ENCODE measurements at places on chromosomes 3 and 15. TPM values are rescaled to one million over a fixed set of nuclear protein-coding genes. Genes with fewer than 3 reads are reported as not detected.

DNA sequence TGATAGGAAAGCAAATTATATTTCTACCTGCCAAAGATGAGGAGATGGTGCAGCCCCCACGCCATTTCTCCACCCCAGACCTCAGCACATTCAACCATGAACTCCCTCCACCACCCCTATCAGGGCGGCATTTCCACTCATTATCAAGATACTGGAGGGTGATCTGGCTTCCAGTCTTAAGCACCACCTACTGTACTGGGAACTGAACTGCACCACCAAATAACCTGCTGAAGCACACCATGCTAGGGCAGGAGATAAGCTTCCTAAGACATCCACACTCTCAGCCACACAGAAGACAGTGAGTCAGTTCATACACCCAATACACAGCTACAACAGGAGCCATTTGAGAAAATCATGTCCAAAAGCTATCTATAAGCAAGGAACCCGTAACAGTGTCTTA is 98.8 kb downstream of the FGF7 start:
- DNase-seq: no peak

DNA sequence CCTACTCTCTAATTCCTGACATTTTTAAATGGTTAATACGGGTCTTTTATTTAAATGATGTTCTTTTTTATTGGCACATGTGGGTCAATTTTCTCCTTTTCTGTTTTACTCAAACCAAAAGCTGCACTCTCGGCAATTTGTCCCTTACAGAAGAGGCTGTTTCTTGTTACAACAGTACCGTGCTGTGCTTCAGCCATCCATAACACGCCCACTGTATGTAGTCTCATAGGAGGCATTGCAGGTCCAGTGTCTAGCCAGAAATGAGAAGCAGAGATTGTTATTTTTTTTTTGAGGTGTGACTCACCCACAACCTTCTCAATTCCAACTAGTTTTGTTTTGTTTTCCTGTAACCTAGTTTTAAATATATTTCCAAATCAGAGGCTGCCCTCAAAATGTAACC is 164.6 kb downstream of the GMNC start:
- DNase-seq: peak; percentile 50

- no peak for DNase-seq
These were observed 1.5 kb downstream of the STXBP5L start for GRCh38 chr3:120909602-120909878.

DNA sequence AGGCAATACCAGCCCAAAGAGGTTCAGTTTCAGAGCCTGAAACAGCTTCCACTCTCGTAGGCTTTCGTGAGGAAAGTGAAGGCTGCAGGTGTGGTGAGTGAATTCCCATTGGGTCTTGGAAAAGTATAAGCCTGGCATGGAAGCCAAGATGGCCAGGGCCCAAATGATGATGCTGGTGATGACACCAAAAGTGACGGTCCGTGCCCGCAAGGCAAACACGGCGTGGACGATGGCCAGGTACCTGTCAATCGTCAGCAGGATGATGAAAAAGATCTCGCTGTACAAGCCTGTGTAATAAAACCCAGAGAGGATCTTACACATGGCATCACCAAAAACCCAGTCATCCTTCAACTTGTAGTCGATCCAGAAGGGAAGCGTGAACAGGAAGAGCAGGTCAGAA is 4.4 kb downstream of the CCR1 start:
- DNase-seq: no peak

GRCh38 chr3:128489927-128490649 is 2.9 kb downstream of the GATA2 start:
- DNase-seq: no peak

GRCh38 chr15:57323806-57324589 is 52.3 kb upstream of the CGNL1 start:
- DNase-seq: no peak

- DNase-seq: no peak
These were observed 544.6 kb upstream of the NECTIN3 start for GRCh38 chr3:110526777-110527727.

DNA sequence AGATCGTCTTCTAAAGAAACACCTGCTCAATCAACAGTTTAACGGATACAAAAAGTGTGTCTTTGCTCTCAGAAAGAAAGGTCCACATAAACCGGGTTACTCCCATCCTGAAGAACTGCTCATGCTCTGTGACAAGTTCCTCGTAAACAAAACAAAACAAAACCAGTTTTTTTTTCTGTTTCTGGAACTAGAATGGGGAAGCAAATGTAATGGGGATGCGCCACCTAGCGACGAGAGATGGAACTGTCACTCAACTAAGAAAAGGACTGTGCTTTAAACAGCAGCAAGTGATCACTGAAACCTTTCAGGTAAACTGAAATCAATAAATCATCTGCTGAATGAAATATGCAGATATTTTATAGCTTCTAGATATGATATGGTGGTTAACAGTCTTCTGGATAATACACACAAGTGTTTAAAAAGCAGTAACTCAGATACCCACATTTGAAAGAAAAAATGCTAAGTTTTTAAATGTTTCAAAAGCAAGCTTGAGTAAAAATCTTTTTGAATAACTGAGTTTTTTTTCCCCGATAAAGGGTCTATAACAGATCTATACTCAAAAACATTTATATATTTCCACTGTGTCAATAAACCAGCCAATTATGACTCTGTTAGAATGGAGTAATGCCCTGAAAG is 10.9 kb downstream of the TM2D3 start:
- peak; percentile 82 for DNase-seq

DNA sequence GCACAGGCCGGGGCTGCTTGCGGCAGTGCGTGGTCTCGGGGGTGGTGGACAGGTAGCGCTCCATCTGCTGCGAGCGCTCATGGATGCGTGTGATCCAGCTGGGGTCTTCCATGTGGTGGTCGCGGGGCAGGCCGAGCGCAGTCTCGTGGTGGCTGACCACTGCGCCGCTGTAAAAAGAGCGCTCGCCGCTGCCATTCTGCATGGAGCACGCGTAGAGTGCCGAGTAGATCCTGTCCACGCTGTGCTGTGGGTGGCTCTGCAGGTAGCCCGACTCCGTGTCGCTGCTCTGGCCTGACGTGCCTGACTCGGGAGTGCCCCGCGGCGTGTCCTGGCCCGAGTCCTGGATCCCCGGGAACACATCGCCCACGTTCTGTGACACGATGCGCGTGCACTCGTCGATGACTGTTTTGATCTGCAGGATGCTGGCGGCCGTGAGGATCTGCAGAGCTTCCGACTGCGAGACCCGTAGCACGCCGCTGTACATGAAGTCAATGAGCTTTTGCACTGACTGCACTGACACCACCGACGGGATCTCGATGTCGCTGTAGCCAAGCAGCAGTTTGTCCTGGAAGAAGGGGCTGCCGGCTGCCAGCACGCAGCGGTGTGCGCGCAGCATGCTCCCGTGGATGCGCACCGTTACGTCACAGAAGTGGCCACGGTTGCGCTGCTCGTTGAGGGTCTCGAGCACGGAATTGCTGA is 57.4 kb downstream of the TIGIT start:
- no peak for DNase-seq

- no peak for DNase-seq
These were observed 4.0 kb upstream of the XCR1 start for GRCh38 chr3:46031269-46031668.

- DNase-seq: no peak
These were observed 1032.1 kb downstream of the NTRK3 start for GRCh38 chr15:87224404-87224803.

GRCh38 chr3:104787306-104787705 is 579.4 kb upstream of the ALCAM start:
- no peak for DNase-seq

DNA sequence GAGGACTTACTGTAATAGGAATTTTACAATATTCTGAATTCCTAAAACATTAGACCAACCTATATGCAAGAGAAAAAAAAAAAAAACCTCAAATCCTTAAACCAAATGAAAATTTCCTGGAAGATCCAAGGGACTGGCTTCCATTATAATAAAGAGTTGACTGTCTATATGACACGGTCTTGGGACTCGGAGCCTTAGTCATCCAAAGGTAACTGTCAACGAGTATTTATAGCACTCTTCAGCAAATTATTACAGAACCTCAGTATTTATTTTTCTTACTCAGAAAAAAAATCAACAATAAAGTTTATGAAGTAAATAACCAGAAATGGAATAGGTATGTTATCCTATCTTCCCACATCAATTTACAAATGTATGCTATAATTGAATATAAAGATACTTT is 66.0 kb downstream of the TTBK2 start:
- DNase-seq: no peak

GRCh38 chr3:127197300-127198189 is 4.6 kb downstream of the PRR23E start:
- DNase-seq: no peak

- no peak for DNase-seq
These were observed 72.9 kb downstream of the DAPK2 start for GRCh38 chr15:63973212-63974009.

- DNase-seq: no peak
These were observed 88.6 kb downstream of the OPA1 start for GRCh38 chr3:193681631-193682030.

DNA sequence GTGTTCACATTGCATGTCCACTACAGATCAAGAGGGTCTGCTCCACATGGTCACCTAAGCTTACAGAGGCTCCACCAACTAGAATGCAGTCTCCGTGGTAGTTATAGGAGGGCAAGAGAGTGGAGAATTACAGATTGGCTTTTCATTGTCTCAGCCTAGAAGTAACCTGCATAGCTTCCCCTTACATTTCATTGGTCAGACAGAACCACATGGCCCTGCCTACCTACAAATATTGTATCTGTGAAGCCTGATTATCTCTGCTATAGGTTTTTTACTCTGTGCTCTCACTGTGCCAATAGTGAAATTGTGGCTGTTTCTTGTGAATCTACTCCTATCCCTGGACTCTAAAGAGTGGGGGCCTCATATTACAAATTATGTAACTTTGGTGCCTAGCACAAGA is 2.5 kb upstream of the TLNRD1 start:
- no peak for DNase-seq

DNA sequence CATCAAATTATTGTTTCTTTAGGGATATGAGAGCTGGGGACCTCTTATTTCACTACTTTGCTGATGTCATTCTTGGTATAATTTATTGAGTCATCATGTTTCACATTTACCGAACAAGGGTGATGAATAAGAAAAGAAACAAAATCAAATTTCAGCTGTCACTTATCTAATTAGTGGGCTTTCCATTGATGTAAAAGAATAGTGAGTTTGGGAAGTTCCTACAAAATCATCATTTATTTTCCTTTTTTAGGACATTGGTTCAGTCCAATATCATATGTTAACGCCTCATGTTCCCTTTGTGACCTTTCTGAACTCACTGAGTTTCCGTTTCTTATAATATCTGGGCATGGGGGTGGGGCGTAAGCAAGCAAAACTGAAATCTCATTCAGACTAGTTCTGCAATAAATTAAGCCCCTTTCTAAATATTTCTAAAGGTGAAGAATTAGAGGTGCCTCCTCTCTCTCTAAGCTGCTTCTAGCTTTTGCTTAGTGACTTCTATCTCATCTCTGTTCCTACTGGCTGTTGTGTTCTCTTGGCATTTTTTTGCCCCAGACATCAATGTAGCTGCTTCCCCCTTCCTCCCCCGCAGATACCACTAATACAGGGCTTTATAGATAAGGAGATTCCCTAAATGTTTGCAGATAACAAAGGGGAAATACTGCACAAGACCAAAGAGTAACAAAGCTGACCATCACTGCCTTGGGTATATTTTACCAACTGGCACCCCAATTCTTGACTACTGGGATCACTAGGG is 238.0 kb upstream of the CTNNB1 start:
- DNase-seq: no peak

- peak; percentile 89 for DNase-seq
These were observed 25.5 kb downstream of the ASB7 start for GRCh38 chr15:100627789-100628395.

- no peak for DNase-seq
These were observed 7.8 kb upstream of the NR2F2 start for GRCh38 chr15:96322536-96323318.

GRCh38 chr3:183808355-183808754 is 17.0 kb downstream of the MAP6D1 start:
- DNase-seq: no peak

DNA sequence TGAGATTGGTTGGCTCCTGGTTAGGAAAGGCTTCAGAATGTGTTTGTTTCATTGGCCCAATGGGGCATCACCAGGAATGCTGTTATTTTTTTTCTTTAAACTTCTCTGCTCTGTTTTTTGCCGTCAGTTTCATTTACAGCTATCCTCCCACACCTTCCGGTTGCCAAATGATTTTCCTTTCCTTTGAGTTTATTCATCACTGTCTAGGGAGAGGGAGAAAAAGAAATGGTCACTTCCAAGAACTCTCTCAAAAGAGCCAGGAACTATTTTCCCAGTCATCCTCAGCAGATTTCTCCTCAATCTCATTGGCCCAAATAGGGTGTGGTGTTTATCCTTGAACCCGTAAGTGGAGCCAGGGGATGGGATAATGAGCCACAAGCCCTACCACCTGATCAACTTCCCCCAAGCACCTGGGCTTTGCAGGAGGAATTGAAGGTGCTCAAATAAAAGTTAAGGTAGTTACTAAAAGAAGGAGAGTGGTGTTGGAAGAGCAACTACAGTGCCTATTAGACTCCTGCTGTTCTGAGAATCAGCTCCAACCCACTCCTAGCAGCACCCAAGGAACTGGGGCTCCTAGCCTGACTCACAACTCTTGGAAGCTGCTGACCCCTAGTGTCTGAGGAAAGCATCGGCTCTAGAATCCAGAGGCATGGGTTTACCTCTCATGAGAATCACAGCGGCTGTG is 183.8 kb upstream of the IL12A start:
- peak; percentile 57 for DNase-seq

- DNase-seq: no peak
These were observed 329.7 kb downstream of the RORA start for GRCh38 chr15:60899322-60899966.

- no peak for DNase-seq
These were observed 943.8 kb downstream of the VGLL3 start for GRCh38 chr3:86047161-86047560.

DNA sequence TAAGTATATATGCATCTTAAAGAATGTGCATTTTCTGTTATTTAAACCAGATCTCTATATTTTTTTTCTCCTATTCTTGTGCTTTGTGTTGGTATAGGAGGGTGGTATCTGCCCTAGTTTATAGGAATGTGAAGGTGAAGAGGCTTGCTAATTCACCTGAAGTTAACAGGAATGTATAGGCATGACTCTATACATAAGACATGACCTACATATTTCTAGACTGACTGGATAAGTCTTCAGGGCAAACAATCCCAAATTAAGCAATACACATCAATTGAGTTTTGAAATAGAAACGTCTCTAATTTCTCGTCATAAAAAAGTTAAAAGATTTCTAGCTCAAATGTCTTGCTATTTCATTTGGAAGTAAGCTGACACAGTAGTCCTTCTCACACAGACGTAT is 410.0 kb downstream of the DIPK2A start:
- no peak for DNase-seq

The BCHE gene
- polyA plus RNA-seq: 71.4 TPM

The SERPINI1 gene
- polyA plus RNA-seq: 12.7 TPM

The GATM gene
- 307 TPM for polyA plus RNA-seq

The NPHP3 gene
- 44.9 TPM for polyA plus RNA-seq

The ALDH1L1 gene
- polyA plus RNA-seq: 0.63 TPM

The KCTD6 gene
- polyA plus RNA-seq: 13.8 TPM

The SNUPN gene
- polyA plus RNA-seq: 20.3 TPM
